ENCODE measurements at places on chromosomes 2 and 18.

DNA sequence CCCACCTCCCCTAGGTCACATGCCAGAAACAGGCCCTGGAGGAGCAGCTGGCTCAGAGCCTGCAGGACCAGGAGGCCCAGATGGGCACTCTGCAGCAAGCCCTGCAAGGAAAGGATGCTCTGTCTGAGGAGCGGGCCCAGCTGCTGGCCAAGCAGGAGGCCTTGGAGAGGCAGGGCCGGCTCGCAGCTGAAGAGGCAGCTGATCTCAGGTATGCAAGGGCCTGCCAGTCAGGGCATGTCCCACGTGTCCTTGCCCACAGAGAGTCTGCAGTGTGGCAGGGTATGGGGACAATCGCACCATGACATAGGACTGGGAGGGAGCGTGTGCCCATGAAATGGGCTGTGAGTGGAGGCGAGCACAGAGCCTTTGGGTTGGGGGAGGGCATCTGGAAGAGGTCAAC is 39.9 kb downstream of the CROCC2 start:
- H3K4me3 ChIP-seq, result no peak overlapping the region
- no peaks in the 10 kb centered on the region for H3K27me3 ChIP-seq
- no peak for DNase-seq
- no peaks in the 10 kb centered on the region for H3K36me3 ChIP-seq
- no peak overlapping the region for H3K27ac ChIP-seq
- H3K4me1 ChIP-seq, result no peaks in the 10 kb centered on the region

GRCh38 chr2:8457092-8457481 is 224.8 kb upstream of the ID2 start:
- peaks cover 14% of the 10 kb centered on the region for H3K27me3 ChIP-seq
- no peak overlapping the region for H3K4me3 ChIP-seq
- H3K36me3 ChIP-seq, result no peaks in the 10 kb centered on the region
- no peaks in the 10 kb centered on the region for H3K4me1 ChIP-seq
- no peak for DNase-seq

DNA sequence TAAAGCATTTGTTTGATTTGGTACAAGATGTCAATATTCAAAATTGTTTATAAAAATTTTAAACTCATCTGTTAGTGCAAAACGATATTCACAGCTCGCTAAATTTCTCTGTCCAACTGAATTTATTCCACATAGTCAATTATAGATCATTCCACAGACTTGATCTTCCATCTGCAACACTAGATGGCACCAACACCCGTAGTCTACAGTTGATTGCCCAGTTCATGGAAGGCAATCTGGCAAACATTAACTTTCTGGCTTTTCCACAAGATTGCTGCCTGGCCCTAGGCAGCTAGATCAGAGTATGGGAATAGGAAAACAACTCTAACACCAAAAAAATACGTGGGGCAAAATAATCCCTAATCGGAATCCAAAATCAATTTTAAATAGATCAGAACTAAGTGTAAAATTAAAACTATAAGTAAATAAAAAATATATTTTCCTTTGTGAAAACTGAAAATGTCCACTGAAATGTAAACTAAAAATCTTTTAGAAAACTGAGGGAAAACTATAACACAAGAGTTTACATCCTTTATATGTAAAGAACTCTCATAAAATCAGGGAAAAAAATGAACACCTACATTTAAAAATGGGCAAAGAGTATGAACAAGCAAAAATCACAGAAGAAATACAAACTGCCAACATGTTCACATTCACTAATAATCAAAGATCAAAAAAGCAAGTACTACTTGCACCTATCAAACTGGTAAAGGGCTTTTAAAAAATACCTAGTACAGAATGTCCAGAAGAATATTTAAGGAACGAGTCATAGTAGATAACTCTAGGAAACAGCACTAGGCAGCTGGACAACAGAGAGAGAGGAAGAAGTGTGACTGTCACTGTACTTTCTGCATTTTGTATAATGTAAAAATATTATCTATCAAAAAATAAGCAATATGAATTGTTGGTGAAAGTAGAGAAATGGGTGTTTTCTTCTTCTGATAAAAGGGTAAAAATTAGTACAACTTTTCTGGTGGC is 35.0 kb downstream of the RTN4 start:
- H3K27me3 ChIP-seq, result no peaks in the 10 kb centered on the region
- DNase-seq, result no peak
- peak overlapping the region; percentile 63 for H3K27ac ChIP-seq
- peaks cover 87% of the 10 kb centered on the region for H3K4me1 ChIP-seq
- no peak overlapping the region for H3K4me3 ChIP-seq

DNA sequence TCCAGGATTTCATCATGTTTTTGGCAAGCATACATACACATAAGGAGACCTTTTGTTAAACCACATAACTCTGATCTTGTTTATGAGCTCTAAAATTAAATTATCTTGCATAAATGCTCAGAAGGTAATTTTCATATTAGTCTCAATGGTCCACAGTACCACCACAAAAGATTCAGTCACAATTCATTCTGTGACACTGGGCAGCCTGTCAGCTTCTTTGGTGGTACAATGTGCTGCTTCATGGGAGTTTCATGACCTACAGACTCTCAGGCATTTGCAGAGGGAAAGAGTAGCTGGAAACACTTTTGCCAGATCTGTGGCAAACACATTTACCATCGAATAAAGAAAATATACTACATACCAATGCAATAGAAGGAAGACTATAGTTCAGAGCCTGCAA is 51.3 kb upstream of the ZNF397 start:
- H3K27me3 ChIP-seq, result no peaks in the 10 kb centered on the region
- H3K4me1 ChIP-seq, result no peaks in the 10 kb centered on the region
- no peak for DNase-seq
- no peak overlapping the region for H3K4me3 ChIP-seq
- H3K27ac ChIP-seq, result no peak overlapping the region
- H3K36me3 ChIP-seq, result no peaks in the 10 kb centered on the region

DNA sequence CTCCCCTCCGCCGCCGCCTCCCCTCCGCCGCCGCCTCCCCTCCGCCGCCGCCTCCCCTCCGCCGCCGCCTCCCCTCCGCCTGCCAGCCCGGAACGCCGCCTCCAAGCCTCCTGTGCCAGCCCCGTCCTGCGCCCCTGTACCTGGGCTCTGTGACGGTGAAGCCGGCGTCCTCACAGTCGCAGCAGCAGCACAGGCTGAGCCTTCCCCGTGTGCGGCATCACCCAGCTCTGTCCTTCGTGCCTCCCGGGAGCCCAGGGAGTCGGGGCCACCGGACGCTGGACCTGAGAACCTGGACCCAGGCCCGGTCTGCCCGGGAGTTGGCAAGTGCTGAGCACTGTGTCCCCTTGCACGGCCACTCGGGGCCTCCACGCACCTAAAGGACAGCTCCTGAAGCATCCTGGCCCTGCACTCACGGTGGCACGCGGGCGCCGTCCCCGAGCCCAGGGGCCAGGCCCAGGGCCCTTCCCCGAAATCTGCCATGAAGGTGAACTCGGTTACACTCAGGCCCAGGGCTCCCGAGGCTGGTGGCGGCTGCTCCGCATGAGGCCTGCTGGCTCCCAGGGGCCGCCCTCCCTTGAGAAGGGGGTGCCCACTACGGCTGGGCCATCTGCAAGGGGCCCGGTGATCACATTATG is 32.9 kb downstream of the RTP5 start:
- H3K27me3 ChIP-seq, result no peaks in the 10 kb centered on the region
- no peak overlapping the region for H3K27ac ChIP-seq
- DNase-seq, result peak; percentile 59
- no peak overlapping the region for H3K4me3 ChIP-seq

GRCh38 chr2:32925976-32926707 is 20.6 kb upstream of the LTBP1 start:
- no peak overlapping the region for H3K27ac ChIP-seq
- H3K4me3 ChIP-seq, result no peak overlapping the region
- no peaks in the 10 kb centered on the region for H3K36me3 ChIP-seq
- no peak for DNase-seq
- H3K4me1 ChIP-seq, result no peaks in the 10 kb centered on the region

DNA sequence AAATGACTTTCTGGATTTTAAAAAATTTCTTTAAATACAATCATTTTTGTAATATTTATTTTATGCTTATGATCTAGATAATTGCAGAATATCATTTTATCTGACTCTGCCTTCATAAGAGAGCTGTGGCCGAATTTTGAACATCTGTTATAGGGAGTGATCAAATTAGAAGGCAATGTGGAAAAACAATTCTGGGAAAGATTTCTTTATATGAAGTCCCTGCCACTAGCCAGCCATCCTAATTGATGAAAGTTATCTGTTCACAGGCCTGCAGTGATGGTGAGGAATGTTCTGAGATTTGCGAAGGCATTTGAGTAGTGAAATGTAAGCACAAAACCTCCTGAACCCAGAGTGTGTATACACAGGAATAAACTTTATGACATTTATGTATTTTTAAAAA is 79.5 kb downstream of the ITGA4 start:
- H3K27ac ChIP-seq, result no peak overlapping the region
- no peaks in the 10 kb centered on the region for H3K36me3 ChIP-seq
- H3K27me3 ChIP-seq, result no peaks in the 10 kb centered on the region
- H3K4me3 ChIP-seq, result no peak overlapping the region

GRCh38 chr2:205720451-205720902 is 38.2 kb downstream of the NRP2 start:
- no peak overlapping the region for H3K4me3 ChIP-seq
- no peak overlapping the region for H3K27ac ChIP-seq
- H3K4me1 ChIP-seq, result no peaks in the 10 kb centered on the region
- H3K27me3 ChIP-seq, result no peaks in the 10 kb centered on the region
- peaks cover 11% of the 10 kb centered on the region for H3K36me3 ChIP-seq

- H3K27me3 ChIP-seq, result no peaks in the 10 kb centered on the region
- H3K4me1 ChIP-seq, result peaks cover 20% of the 10 kb centered on the region
- DNase-seq, result no peak
- H3K27ac ChIP-seq, result peak overlapping the region; percentile 89
Observed at GRCh38 chr2:138267161-138267901, 234.2 kb upstream of the SPOPL start.

DNA sequence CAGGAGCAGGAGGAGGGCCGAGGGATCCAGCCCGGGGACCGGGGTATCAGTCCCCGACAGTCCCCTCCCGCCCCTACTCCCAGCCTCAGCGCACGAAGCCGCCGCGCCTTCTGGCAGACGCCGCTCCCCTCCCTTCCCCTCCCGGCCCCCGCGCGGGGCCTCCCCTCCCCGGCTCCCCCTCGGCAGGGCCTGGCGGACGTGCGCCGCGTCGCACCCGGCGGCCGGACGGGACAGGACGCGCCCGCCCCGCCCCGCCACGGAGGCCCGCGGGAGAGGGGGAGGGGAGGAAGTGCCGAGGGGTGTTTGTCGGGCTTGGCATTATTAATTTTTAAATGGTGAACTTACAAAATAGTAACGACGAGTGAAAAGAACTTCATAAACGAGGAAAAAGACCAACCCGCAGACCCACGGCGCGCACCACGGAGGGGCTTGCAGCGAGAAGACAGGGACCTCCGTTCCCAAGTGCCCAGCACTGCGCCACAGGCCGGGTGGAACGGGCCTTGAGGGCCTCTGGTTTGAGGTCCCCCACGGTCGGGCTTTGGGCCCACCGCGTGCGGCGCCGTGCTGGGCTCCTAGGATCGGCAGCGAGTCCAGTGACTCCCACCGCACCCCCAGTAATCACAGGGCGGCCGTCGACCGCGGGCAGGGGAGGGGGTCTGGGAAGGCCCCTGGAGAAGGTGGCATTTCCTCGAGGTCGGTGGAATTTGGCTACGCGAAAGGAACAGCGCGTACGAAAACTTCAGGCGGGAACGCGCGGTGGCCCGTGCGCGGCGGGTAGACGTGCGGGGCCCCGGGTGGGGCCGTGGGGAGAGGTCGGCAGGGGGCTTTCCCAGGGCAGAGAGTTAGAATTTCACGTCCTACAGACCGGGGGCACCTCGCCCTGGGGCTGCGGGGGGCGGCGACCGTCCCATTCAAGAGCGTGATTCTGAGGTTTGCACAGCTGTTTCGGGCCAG is 954 bp upstream of the CTDSP1 start:
- no peaks in the 10 kb centered on the region for H3K4me1 ChIP-seq
- no peak for DNase-seq
- H3K4me3 ChIP-seq, result peak overlapping the region; percentile 73
- peaks cover 22% of the 10 kb centered on the region for H3K36me3 ChIP-seq
- no peaks in the 10 kb centered on the region for H3K27me3 ChIP-seq

DNA sequence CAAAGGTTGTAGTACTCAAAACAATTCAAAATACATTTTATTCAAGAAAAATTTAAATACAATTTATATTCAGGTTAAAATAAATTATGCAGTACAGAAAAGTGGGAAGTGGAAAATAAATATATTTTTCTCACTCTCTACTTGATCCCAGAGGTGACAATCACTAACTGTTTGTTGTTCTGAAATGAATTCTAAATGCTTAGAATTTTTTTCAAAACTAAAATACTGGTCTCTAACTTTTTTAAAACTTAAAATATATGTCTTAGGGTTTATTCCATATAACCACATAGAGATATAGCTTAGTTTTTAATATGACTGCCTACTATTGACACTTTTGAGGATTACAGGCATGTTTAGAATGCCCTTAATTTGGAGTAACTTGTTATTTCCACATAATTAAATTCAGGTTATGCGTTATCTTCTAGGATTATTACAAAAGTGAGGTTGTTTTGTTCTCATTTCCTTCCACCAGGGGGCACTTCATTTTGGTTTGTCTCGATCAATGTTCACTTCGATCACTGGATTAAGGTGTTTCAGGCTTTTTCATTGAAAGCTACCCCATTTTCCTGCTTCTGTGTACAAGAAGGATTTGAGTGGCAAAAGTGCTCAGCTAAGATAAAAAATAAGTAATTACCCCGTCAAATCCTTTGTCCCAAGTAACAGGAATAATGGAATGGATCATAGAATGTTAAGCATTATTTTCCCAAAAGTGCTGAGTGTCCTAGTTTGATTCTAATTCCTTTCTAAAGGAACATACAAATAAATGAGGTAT is 27.1 kb upstream of the TFPI start:
- H3K36me3 ChIP-seq, result no peaks in the 10 kb centered on the region
- no peak overlapping the region for H3K27ac ChIP-seq
- H3K4me3 ChIP-seq, result no peak overlapping the region
- H3K4me1 ChIP-seq, result peaks cover 23% of the 10 kb centered on the region

- H3K27me3 ChIP-seq, result peaks cover 15% of the 10 kb centered on the region
- no peak overlapping the region for H3K27ac ChIP-seq
- no peaks in the 10 kb centered on the region for H3K4me1 ChIP-seq
- no peak for DNase-seq
Observed at GRCh38 chr2:239788576-239789098, 236.5 kb downstream of the NDUFA10 start.

GRCh38 chr2:192578780-192579179 is 384.0 kb upstream of the TMEFF2 start:
- no peaks in the 10 kb centered on the region for H3K27me3 ChIP-seq
- H3K36me3 ChIP-seq, result no peaks in the 10 kb centered on the region
- no peak overlapping the region for H3K27ac ChIP-seq
- H3K4me1 ChIP-seq, result peaks cover 4% of the 10 kb centered on the region
- no peak overlapping the region for H3K4me3 ChIP-seq

DNA sequence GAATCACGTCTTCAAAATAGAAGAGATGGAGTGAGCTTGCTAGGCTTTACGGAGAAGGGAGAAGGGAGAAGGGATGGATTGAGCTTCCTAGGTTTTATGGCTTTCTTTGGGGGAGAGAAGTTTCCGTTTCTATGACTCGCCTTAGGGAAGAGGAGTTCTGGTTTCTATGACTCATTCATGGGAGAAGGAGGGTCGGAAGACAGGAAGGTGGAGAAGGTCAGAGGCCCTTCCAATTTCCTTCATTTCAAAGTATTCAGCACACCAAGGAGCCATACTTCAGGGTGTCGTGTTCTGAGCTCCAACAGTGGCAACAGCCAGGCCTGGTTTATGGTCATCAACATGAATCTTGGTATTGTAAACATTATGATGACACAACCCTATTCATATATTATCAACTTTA is 284.7 kb upstream of the VWC2L start:
- H3K4me1 ChIP-seq, result peaks cover 26% of the 10 kb centered on the region
- H3K27ac ChIP-seq, result peak overlapping the region; percentile 55
- no peaks in the 10 kb centered on the region for H3K36me3 ChIP-seq
